Upper lobe of left lung (tissue), 6 donors: ENCODE measurements at places on chromosomes 6 and 20.

DNA sequence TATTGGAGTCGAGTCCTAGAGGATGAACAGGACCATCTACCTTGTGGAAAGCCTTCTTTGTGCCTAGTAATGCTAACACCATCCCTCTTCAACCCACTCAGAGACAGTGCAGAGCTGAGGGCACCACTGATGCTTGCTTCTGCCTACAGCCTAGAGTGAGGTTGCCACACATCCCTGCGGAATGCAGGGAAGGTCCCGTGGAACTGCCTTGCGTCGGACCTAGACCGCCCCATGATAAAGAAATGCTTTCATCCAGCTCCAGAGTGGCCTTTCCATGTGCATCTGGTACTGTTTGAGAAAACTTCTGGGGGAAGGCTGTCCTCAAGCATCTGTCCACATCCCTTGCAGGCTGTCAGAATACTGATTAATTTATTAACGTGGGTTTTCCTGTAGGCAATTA is 168.4 kb downstream of the PHACTR1 start:
- no peak overlapping the region for H3K27ac ChIP-seq
- no peaks in the 10 kb centered on the region for H3K27me3 ChIP-seq
- H3K4me1 ChIP-seq, result no peaks in the 10 kb centered on the region
- no peak for DNase-seq
- no peak overlapping the region for H3K4me3 ChIP-seq

DNA sequence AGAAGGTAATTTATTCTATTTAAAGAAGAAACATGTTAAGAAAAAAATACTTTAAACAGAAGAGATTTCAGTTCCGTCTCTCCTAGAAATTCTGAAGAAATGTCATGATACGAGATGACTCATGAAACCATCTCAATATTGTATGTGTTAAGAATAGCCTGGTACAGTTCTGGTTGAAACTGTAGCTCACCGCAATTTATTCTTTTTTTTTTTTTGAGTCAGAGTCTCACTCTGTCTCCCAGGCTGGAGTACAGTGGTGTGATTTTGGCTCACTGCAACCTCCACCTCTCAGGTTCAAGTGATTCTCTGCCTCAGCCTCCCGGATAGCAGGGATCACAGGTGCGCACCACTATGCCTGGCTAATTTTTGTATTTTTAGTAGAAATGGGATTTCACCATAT is 103.3 kb downstream of the ARHGAP18 start:
- no peak overlapping the region for H3K4me3 ChIP-seq
- H3K4me1 ChIP-seq, result no peaks in the 10 kb centered on the region
- H3K27me3 ChIP-seq, result no peaks in the 10 kb centered on the region
- no peak overlapping the region for H3K27ac ChIP-seq

- H3K27me3 ChIP-seq, result no peaks in the 10 kb centered on the region
- no peaks in the 10 kb centered on the region for H3K36me3 ChIP-seq
- H3K27ac ChIP-seq, result no peak overlapping the region
- no peaks in the 10 kb centered on the region for H3K4me1 ChIP-seq
- H3K4me3 ChIP-seq, result no peak overlapping the region
Measured at GRCh38 chr6:145360865-145361264, 374.5 kb downstream of the EPM2A start.

- no peaks in the 10 kb centered on the region for H3K4me1 ChIP-seq
- DNase-seq, result no peak
- H3K36me3 ChIP-seq, result no peaks in the 10 kb centered on the region
- no peak overlapping the region for H3K4me3 ChIP-seq
- H3K27me3 ChIP-seq, result no peaks in the 10 kb centered on the region
- H3K27ac ChIP-seq, result no peak overlapping the region
Measured at GRCh38 chr6:161853657-161854056, 579.8 kb upstream of the AGPAT4 start.

DNA sequence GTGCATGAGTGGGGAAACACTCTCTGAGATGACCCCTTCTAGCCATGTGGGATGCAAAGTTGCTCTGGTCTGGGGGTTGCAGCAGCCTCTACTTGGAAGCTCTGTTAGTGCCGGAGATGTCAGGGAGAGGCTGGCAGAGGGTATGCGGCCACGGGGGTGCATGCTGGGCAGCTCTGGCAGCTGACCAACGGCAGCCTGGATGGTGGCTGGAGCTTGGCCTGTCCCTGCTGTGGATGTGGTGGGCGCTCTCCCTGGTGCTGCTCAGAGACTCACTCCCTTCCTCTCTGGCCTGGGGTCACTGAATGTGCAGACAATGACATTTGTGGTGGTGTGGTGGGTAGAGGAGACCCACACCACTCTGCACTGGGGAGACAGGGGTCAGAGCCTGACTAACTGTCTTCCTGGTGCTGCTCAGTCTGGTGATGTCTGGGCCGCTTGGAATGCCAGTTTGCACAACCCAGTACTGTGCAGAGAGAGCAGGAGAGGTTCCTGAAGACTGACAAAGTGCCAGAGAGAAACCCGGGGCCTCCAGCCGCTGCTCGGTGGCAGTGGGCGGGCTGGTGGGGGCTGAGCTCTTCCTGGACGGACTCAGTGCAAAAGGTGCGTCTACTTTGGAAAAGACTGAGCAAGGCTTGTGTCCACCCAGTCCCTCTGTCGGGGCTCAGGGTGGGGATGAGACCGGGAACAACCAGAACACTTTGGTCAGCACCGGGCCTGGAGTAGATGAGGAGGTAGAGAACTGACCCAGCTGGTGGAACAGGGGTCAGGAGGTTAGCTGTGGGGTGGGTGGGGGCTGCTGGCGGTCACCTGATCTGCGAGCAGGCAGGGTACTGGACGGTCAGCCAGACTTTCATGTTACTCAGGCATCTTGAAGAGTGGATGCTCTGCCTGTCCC is 2.7 kb downstream of the MYT1 start:
- peak; percentile 50 for DNase-seq
- H3K36me3 ChIP-seq, result no peaks in the 10 kb centered on the region
- H3K4me1 ChIP-seq, result no peaks in the 10 kb centered on the region

DNA sequence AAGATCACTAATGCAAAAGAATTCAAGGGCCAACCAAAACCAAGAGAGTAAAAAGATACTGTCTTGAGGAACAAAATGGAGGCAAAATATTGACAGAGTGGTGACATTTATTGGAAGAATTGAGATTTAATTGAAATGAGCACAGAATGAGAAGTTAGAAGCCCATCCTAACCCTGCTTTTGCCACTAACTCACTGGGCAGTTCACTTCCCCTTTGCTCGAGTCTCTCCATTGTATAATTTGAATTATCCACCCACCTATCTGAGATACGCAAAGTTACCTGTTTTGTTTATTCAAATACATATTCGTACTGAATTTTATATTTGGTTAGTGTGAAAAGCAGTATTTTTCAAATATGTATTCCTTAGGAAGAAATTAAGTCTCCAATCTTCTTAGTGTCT is 204.5 kb upstream of the PRDM1 start:
- H3K36me3 ChIP-seq, result no peaks in the 10 kb centered on the region
- H3K4me1 ChIP-seq, result peaks cover 3% of the 10 kb centered on the region
- DNase-seq, result no peak
- H3K4me3 ChIP-seq, result no peak overlapping the region
- H3K27ac ChIP-seq, result no peak overlapping the region
- no peaks in the 10 kb centered on the region for H3K27me3 ChIP-seq

- no peaks in the 10 kb centered on the region for H3K36me3 ChIP-seq
- peak overlapping the region; percentile 84 for H3K27ac ChIP-seq
- DNase-seq, result no peak
- H3K27me3 ChIP-seq, result no peaks in the 10 kb centered on the region
Measured at GRCh38 chr6:2900821-2901644, 2.1 kb downstream of the SERPINB9 start.
